Fibroblast of gingiva (primary cell): ENCODE measurements at places on chromosomes 2 and 18.

GRCh38 chr18:79922971-79923411 is 28.5 kb downstream of the SLC66A2 start:
- DNase-seq = no peak

- DNase-seq = no peak
These were observed 35.0 kb downstream of the MARS2 start for GRCh38 chr2:197740200-197740599.

DNA sequence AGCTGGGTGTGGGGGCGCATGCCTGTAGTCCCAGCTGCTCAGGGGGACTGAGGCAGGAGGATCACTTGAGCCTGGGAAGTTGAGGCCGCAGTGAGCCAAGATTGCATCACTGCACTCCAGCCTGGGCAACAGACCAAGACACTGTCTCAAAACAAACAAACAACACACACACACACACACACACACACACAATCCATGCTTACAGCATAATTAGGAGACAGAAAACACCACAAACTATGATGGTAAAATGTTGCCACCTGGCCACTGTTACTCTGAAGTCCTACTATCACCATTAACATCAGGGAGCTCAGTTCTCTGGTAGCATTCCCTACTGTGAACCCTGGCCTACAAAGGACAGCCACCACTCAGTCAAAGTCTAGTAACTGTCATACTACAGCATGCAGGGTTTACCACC is 18.3 kb downstream of the DNPEP start:
- peak; percentile 89 for DNase-seq

DNA sequence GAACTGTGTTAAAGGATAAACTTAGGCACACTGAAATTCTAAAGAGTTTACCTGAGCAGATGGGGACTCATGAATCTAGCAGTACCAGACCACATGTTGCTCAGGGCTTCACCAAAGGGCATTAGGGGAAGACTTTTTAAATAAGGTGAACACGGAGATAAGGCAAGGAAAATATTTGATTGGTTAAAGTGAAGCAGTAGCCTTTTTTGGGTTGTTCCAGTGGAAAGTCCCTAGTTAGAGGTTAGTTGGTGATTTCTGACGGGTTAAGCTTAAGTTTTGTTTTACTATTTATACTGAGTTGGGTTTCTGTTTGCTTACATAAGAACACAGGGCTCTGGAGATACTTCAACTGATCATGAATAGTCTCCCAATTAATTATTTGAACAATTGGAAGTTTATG is 722.5 kb downstream of the SOCS6 start:
- no peak for DNase-seq

- DNase-seq = no peak
These were observed 157.6 kb upstream of the CCDC68 start for GRCh38 chr18:55116863-55117262.

GRCh38 chr2:32386739-32387138 is 29.9 kb downstream of the BIRC6 start:
- DNase-seq = no peak

DNA sequence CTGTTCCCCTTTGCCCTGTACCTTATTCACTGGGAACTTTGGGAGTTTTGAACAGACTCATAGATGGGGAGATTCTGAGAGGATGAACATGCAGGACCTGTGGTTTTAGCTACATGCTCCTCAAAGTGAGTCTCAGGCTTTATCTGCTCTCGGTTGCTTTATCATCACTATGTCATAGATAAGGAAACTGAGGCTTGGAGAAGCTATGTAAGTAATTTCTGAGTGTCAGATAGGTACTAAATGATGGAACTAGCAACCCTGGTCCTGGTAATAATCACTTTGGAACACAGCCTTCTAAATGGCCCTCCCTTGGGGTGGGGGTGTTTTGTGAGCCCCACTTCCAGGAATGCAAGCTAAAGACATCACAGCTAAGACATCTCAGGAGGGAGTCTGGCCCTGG is 186.2 kb upstream of the MEX3C start:
- no peak for DNase-seq

DNA sequence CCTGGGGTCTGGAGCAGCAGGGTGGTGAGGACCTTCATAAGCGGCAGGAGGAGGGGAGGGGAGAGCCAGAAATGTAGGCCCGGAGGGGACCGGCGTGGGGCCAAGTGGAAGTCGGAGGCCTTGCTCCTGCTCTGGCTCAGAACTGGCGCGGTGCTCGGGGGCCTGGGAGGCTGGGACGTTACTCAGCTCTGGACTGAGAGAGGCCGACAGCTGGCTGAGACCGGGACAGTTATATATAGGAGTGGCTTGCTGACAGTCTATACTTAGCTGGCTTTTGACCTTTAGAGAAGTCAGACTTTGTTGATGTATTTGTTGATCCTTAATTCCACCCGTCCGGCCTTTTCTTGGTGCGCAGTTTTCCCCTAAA is 15.7 kb downstream of the IGFBP5 start:
- DNase-seq = no peak

- no peak for DNase-seq
These were observed 88.0 kb upstream of the GPC1 start for GRCh38 chr2:240347373-240347940.

DNA sequence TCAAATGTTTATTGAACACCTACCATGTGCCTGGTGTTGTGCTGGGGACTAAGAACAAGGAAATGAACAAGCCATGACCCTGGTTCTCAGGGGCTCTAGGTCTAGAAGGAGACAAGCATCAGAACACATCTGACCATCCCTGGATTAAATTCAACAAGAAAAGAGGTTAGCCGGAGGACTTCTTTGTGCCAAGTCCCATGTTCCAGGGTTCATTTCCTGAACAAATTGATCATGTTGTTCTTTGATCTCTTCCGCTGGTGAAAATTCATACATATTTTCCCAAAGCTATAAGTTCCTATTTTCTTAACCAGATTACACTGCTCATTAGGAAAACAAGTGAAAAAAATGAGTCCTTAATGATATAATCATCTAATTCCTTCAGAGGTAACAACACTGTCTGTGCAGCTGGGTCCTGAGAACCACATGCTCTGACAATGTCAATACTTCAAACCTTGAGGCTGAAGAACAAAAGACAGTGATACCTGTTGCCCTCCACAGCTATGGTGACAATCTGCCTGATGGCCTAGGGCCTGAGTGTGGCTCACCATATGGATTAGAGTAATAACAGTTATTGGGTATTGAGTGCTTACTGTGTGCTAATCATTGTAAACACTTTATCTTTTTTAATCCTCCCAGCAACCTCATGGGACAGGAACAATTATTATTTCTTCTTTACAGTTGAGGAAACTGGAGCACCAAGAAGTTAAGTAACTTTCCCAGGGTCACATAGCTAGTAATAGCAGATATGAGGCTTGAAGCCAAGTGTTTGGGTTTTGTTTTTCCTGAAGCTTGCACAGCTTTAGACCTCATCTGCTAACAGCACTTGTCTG is 24.6 kb upstream of the INO80C start:
- DNase-seq = no peak

DNA sequence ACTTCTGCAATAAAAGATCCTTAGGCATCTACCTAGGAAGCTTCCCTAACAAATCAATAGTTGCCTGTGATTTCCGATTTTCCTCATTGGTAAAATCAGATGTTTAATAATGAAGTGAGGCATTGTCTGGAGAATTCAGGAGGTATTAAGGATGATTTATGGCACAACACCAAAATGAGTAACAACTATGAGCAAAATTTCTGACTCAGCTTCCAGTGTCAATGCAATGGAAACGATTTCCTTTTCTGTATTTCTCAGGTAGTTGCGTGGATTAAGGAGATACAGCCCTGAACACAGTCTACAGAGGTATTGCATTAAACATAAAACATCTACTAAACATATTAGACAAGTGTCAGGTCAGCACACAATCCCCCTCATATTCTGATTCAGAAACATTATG is 99.5 kb downstream of the EPB41L3 start:
- DNase-seq = no peak

GRCh38 chr2:58866527-58866926 is 625.4 kb upstream of the FANCL start:
- no peak for DNase-seq

GRCh38 chr2:240810199-240810598 is 9.8 kb downstream of the KIF1A start:
- no peak for DNase-seq

GRCh38 chr2:12857891-12858290 is 141.2 kb downstream of the TRIB2 start:
- DNase-seq = no peak

DNA sequence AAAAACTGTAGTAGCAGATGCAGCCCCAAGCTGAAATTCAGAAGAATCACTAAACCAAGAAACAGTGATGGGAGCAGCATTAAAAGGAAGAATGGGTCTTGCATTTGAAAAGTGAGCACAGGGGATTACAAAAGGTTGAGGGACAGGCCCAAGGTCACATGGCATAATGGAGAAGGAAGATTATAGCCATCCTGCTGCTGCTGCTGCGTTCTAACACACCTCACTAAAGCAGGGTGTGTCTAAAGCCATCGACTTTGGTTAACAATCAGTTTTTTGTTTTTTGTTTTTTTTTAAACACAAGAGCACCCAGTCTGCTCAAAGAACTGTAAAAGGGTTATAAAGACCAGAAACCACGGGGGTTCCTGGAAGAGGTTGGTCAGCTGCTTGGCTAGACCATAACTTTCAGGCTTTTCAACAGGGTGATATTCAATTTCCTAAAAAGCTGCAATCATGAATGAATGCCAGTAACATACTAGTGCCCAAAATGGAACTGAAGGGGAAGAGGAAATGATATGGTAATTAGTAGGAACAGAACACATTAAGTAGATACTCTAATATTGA is 102.6 kb downstream of the MYO5B start:
- DNase-seq = no peak

GRCh38 chr2:168402531-168402930 is 53.5 kb upstream of the CERS6 start:
- DNase-seq = no peak

- DNase-seq = no peak
These were observed 556 bp downstream of the CYRIA start for GRCh38 chr2:16664809-16665747.

- no peak for DNase-seq
These were observed 52.6 kb upstream of the PEX13 start for GRCh38 chr2:60964651-60965498.

DNA sequence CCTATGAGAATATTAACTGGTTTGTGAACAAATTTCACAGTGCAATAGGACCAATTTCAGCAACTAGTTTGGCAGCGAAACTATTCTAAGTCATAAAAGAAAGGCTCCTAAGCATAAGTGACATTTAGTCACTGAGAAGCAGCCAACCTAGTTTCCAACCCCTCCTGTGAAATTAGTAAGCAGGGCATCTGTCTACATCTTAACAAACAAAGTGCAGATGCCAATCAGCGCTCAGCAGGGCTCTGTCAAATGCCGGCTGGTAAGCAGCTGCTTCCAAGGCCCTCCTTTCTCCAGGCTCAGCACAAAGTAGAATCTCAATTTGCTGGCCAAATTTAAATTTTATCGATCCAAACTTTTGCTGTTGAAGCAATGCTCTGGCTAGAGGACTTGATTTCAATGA is 124.7 kb downstream of the ICOS start:
- DNase-seq = no peak

GRCh38 chr2:155748131-155748530 is 584.4 kb downstream of the NR4A2 start:
- DNase-seq = no peak

DNA sequence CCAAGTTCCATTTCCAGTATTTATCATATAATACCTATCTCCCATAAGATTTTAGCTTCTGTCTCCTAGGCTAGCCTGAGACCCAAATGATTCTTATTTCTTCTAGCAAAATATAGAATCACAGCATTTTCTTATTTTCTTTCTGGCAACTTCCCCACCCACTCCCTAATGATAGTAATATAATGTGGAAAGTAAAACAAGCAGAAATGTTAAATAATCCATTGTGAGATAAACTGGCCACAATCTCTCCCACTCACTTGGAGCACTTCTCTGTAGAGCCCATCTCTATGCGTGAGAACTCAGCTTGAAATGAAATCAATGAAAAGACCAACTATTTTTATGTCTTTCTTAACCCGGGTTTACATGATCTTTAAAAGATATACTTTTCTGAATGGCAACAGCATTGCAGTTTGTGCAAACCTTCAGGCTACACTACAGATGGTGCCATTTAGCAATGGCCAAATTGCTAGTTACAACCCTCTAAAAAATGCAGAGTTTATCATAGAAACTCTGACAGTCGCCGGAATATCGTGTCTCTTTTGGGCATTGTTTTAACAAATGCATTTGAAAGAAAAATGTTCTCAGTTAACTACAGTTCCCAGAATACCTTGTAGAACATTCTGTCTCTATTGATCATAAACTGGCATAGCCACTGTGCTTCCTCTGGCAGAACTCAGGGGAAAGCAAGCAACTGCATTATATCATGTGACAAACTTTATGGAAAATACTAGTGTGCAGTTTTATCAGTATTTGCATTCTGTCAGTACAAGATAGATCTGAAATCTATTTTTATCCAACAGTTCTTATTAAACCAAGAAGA is 1407.4 kb upstream of the ZEB2 start:
- peak; percentile 67 for DNase-seq

DNA sequence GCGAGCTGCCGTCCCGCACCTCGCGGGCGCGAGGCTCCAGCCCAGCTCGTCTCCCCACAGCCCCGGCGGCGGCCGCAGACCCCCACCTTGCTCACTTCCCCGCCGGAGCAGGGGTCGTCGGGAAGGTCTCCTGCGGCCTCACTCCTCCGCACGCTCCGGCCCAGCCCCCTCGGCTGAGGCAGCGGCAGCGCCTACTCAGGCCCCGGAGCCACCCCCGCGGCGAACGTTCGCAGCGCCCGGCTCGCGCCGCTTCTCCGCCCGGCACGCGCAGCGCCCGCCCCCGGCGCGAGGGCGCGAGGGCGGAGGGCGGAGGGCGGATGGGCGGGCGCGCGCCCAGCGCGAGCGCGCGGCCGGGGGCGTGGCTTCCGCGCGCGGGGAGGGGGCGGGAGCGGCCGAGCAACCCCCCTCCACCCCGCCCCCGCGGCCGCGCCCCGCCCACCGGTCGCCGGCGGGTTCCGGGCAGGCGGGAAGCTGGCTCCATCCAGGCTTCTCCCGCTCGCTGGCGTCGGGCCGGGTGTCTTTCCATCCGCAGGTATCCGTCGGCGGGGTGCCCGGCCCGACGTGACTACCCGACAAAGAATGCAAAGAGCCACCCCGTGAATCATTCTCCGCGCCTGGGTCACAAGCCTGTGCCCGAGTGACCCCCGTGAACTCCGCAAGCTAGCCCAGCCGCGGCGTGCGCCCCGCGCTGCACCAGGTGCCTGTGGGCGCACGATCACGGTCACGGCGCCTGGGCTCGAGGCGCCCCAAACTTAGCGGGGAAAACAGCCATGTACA is at the start of gene DTNB:
TSS of gene DTNB (minus strand) at position 278 of the 777 bp plus-strand sequence. CDS start 20,917 bp downstream, outside the sequence.
- peak; percentile 57 for DNase-seq

- DNase-seq = no peak
These were observed 10.0 kb upstream of the TTR start for GRCh38 chr18:31581498-31582197.

GRCh38 chr2:98547092-98547790 is 61.1 kb downstream of the COA5 start:
- DNase-seq = no peak
